ENCODE measurements at places on chromosomes 2 and 18.

- DNase-seq: no peak
These were observed 661.6 kb downstream of the PLCL1 start for GRCh38 chr2:198465970-198466369.

GRCh38 chr2:160322320-160322719 lies 122.2 kb upstream of the ITGB6 start:
- DNase-seq: peak; percentile 89

DNA sequence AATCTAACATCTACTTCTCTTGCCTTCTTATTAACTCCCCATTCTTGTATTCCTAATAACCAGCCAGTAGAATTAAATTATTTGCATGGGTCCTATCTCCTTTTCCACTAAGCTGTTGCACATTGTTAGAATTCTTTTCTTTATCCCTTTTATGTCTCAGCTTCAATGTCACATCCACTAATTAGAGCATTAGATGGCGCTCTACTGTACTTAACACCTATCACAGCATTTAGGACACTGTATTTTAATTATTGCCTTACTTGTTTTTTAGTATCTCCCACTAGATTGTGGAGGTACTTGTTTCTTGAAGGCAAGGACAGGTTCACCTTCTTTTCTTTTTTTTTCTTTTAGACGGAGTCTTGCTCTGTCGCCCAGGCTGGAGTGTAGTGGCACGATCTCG lies 3.8 kb downstream of the LIPT1 start:
- no peak for DNase-seq

- no peak for DNase-seq
These were observed 24.1 kb downstream of the ENOSF1 start for GRCh38 chr18:688323-688722.

GRCh38 chr2:147247749-147248148 lies 597.1 kb upstream of the ACVR2A start:
- no peak for DNase-seq

- no peak for DNase-seq
These were observed 154.1 kb upstream of the ZNF804A start for GRCh38 chr2:184444217-184444616.
